ENCODE measurements at places on chromosomes 4 and X.

GRCh38 chrX:150536455-150537116, 31.8 kb upstream of the MTM1 start:
- DNase-seq: no peak

DNA sequence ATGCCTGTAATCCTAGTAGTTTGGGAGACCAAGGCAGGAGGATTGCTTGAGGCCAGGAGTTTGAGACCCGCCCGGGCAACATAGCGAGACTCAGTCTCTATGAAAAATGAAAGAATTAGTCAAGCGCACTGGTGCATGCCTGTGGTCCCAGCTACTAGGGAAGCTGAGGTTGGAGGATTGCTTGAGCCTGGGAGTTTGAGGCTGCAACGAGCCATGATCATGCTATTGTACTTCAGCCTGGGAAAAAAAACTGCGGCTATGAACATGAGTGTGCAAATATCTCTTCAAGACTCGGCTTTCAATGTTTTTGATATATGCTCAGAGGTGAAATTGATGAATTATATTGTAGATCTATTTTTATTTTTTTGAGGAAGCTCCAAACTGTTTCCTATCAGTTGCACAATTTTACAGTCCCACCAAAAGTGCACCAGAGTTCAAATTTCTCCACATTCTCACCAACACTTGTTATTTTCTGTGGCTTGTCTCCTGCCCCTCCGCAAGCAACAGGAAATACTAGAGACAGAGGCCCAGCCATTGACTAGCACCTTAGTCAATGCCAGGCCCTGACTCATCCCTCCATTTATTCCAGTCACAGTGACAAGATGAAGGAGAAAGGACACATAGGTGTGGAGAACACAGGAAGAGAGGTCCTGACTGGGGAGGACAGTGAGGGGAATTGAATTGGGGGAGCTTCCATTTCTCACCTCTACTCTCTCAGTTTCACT, 33.1 kb upstream of the ZNF41 start:
- DNase-seq: no peak

DNA sequence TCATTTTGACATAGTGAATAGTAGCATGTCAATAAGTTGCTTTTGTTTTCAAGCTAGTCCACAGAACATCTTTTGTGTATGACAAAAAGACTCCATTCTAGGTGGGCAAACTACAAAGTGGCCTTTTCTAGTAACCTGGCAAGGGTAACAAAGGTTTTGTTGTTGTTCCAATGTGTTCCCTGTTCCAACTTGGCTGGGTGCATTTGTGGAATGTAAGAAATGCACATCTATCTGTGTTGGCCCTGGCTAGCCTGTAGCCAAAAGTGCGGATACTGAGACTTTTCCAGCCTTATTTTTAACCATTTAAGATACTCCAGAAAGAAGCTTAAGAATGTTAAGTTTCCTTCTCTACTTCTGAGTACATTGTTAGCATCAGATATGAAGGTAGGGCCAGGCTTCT, 118.7 kb upstream of the CHRDL1 start:
- no peak for DNase-seq

- no peak for DNase-seq
Measured at GRCh38 chr4:31741326-31741725, 1021.2 kb downstream of the PCDH7 start.

- no peak for DNase-seq
Measured at GRCh38 chr4:74370912-74371311, 6.0 kb downstream of the EREG start.

DNA sequence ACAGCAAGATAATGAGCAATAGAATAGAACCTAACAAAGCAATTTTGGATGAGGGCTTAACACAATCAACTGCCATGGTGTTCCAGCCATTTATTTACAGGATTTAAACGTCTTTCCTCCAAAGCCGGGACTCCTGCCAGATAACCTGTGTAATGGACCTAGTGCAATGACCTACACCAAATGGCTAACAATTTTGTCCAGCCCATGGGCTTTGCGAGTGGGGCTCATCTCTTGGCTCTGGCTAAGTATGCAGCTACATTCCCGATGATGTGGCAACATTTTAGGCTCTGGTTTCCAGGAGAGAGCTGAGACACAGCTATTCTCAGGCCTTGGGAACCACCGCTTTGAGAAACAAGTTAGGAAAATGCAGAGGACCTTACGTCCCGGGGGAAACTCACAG, 822.3 kb upstream of the FTHL17 start:
- DNase-seq: peak; percentile 61

DNA sequence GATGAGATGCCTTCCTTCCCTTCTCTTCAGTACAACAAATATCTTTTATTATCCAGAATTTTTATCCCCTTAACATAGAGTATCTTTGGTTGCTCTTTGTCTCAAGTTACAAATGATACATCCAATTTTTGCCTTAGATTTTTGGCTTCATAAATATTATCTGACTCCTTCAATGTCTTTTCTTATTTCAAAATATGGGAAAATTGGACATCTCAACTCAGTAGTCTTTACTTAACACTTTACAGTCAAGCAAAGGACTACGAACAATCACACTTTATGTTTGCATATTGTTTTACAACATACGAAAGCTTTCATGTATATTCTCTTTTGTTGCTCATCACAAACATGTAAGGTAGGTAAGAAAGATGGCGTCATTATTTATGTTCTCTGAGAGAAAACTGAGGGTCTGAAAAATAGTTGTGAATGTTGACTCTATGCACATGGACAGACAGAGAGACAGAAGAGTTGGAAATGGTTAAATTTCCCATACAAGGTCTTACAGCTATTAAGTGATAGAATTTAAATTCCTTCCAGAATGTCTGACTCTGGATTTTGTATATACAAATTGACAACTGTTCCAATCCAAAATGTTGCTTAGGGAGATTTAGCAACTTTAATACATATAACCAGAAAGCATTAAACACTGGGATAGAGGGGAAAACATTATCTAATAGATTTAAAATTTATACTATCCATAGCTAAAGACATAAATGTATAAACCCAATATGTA, 29.4 kb downstream of the DCHS2 start:
- no peak for DNase-seq

GRCh38 chr4:142566777-142567176, 279.3 kb downstream of the INPP4B start:
- DNase-seq: no peak

DNA sequence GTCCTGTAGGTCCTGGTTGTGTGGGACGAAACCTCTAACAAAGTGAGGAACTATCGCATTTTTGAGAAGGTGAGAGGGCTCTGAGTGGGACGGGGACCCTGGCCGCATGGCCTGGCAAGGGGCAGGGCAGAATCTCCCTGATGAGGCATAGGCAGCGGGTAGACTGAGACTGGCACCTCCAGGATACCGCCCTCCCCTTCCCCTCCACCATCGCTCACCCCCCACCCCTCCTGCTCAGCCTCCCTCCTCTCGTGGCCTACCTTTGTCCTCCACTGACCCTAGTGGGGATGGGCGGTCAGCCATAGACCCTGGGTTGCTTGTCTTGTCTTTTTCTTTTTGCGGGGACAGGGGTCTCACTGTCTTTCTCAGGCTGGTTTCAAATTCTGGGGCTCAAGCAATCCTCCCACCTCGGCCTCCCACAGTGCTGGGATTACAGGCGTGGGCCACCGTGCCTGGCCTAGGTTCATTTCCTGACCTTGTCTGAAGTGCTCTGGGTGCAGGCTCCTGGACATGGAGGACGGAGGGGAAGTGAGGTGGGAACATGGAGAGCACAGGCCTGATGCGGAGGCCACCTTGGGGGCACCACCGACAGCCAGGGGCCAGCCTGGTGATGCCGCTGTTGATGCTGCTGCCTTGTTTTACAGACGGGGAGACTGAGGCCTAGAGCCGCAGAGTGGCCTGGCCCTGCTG, 10.5 kb upstream of the ADD1 start:
- DNase-seq: no peak

- no peak for DNase-seq
Measured at GRCh38 chr4:156505341-156505955, 466.2 kb downstream of the PDGFC start.

GRCh38 chrX:110012818-110013485, 10.0 kb downstream of the TMEM164 start:
- peak; percentile 92 for DNase-seq

- no peak for DNase-seq
Measured at GRCh38 chrX:151359931-151360871, 36.8 kb upstream of the VMA21 start.

GRCh38 chrX:74340051-74340450, 36.1 kb downstream of the ZCCHC13 start:
- no peak for DNase-seq

DNA sequence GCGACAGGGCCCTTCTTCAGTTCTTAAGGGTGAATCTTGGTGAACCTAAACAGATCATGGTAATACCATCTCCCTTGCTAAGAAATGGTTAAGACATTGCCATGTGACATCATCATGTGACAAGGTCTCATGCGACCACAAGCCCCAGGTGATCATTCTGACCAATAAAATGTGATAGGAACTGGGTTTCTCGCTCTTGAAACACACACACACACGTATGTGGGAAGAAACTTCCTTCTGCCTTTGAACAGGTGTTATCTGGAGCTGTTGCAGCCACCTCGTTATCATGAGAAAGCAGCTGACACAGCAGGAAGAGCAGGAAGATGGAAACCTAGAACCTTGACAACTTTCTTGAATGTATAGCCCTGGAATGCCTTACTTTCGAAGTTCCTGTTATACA, 10.2 kb downstream of the SOD3 start:
- no peak for DNase-seq

GRCh38 chr4:80307774-80308465, 27.6 kb upstream of the CFAP299 start:
- peak; percentile 94 for DNase-seq

GRCh38 chr4:15238720-15239119, 189.1 kb upstream of the C1QTNF7 start:
- DNase-seq: no peak

GRCh38 chr4:47278631-47279030, 184.9 kb downstream of the COMMD8 start:
- peak; percentile 66 for DNase-seq

All from NCI-H2081 (cell line).